NCI-H187 (cell line): ENCODE measurements at places on chromosomes 13 and 19.

DNA sequence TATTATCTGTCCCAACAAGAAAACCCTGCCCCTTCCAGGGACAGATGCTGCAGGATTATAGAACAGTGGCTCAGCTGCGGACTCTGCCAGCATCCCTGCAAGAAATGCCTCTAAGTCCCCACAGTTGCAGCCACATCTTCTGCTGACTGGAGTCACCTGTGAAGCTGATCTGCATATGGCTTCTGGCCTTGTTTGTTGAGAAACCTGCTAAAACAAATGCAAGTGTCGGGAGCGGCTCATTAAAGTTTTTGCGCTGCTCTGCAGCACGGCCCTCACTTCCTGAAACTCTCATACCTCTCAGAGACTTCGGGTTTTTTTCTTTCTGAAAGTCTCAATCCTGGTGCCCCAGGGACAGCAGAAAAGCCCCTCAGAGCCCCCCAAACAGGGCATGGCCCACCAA, 725.0 kb downstream of the UQCRFS1 start:
- no peak for DNase-seq

DNA sequence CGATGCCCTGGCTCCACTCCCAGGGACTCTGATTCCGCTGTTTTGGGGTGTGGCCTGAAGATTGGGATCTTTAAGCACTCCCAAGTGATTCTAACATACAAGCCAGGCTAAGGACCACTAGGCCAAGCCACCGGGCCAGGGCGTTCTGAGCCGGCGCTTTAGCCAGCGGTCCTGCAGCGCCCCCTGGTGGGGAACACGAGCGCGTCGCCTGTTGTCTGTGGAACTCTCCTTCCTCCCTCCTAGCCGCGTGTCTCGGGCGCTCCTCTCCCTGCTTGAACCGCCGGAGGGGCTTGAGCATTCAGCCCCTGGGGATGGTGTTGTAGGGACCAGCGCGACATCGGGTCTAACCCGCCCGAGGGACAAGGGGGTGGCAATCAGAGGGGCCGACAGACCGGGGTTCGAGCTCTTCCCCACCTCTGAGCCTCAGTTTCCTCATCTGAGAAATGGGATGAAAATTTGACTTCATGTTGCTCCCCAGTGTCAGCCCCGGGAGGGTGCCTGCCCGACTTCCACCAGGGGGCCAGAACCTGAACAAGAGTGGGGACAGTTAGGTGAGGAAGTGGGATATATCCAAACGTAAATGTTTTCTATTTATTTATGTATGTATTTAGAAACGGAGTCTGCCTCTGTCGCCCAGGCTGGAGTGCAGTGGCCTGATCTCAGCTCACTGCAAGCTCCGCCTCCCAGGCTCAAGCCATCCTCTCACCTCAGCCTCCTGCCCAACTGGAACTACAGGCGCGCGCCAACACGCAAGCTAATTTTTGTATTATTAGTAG, 18.0 kb upstream of the PNMA8B start:
- no peak for DNase-seq

DNA sequence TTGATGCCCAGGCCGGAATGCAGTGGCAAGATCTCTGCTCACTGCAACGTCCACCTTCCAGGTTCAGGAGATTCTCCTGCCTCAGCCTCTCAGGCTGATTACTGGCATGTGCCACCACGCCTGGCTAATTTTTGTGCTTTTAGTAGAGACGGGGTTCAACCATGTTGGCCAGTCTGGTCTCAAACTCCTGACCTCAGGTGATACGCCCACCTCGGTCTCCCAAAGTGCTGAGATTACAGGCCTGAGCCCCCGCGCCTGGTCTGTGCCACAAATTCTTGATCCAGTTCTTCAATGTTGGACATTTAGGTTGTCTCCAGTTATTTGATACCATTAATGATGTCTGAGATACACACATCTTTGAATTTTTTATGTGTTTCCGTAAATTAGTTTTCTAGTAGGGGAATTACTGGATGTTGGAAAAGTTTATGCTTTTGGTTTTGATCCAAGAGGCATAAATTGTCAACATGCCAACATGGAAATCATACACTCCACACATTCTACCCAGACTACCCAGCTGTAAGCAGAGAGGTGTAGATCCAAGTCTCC, 525 bp upstream of the COG3 start:
- DNase-seq, result no peak

- DNase-seq, result no peak
Measured at GRCh38 chr13:98496479-98496791, 80.5 kb downstream of the STK24 start.

GRCh38 chr19:16861011-16861410, 27.8 kb upstream of the F2RL3 start:
- no peak for DNase-seq
